ENCODE measurements at places on chromosomes 1 and 21.

GRCh38 chr1:43238991-43239469 lies 30.8 kb upstream of the TMEM125 start:
- no peak for DNase-seq

- no peak for DNase-seq
Observed at GRCh38 chr1:40740997-40741736, 42.4 kb upstream of the KCNQ4 start.

DNA sequence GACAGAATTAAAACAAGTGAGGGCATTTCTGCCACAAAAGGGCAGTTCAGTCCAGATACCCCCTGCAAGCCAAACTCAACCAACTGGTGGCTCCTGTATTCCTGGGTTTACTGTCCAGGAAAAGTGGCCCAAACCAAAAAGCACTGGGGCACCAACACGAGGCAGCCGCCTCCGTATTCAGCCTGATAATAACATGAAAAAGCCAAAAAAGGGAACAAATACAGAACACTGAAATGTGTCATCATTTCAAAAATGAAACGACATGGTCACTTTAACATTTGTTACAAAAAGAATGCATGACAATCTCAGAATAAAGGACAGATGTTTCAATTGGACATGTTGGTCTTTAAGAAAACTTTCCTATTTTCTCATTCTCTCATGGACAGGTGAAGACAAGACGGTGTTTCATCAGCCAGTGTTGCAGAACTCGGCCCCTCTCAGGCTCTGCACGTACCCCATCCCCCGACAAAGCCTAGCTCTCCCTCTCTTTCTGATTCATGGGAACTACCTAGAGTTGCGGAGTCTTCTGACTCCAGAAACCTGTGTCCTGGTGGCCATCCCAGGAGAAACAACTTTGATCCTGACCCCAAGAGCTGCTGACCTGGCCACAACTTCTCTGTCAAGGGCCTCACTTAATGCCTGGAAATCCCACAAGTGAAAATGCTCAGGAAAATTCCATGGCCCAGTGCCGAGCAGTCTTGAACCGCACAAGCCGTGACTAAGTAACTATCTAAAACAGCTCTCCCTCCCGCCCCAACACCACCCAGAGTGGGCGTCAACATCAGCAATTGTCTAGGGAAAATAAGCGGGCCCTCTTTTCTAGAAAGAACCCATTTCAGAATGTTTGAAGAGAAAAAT lies 27.1 kb downstream of the ZBTB17 start:
- peak; percentile 48 for DNase-seq

GRCh38 chr1:171850651-171851350 lies 9.5 kb downstream of the DNM3 start:
- no peak for DNase-seq

GRCh38 chr1:198922638-198923430 lies 284.0 kb downstream of the PTPRC start:
- no peak for DNase-seq

DNA sequence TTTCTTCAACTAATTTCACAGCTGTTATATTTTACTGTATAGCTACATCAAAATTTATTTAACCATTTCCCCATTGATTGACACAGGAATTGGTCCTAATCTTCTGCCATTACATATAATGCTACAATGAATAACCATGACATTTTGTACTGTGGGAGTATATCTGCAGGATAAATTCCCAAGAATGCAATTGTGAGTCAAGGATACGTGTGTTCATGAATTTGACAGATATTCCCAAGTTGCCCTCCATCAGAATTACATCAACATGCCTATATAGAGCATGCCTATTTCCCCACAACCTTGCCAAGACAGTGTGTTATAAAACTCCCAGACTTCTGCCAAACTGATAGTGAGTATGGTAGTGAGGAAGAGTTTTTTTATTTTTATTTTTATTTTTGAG lies 2.7 kb upstream of the TIE1 start:
- DNase-seq: no peak
